ENCODE measurements at places on chromosomes 6 and 20.

GRCh38 chr6:157364705-157365104 lies 16.3 kb upstream of the ZDHHC14 start:
- DNase-seq = no peak

- no peak for DNase-seq
Observed at GRCh38 chr6:79031821-79032590, 46.0 kb downstream of the PHIP start.

DNA sequence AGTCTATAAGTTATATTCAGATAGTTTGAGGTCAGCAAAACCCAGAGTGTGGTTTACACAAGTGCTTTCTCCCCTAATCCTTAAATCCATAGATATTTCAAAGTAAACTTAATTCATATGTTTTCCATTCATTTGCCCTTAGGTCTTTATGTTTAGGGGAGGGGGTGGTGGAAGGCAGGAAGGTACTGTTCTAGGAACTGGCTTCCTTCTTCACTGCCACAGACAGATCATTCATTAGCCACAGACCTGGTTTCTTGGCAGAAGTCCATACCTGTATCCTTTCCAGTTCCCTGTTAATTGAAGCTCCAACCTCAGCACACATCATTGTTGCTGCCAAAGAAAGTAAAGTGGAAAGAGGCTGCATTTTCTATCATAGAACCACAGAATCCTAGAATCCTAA lies 123.0 kb downstream of the AIG1 start:
- no peak for DNase-seq

DNA sequence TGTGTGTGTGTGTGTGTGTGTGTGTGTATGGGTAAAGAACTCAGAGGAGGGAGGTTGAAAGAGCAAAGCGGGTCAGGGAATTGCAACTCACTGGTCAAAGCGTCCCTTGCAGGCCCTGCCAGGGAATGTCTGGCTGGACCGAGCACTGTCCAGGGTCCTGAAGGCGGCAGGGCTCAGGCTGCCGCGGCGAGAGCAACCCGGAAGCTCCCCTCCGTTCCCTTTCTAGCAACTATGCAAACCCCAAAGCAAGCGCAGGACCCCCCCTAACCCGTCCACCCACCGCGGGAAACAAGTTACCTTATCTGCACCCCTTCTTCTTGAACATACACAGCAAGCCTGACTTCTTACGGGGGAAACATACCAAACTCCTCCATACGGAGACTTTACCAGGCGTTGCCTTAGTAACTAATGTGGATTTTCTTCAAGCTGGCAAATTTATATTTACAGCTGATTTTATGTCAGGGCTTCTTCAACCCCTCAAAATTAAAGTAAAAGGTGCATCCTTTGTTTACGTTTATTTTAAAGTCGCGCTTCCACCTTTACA lies 538 bp upstream of the GRM1 start:
- DNase-seq = peak; percentile 19

GRCh38 chr6:47934023-47934422 lies 152.2 kb downstream of the OPN5 start:
- DNase-seq = no peak

DNA sequence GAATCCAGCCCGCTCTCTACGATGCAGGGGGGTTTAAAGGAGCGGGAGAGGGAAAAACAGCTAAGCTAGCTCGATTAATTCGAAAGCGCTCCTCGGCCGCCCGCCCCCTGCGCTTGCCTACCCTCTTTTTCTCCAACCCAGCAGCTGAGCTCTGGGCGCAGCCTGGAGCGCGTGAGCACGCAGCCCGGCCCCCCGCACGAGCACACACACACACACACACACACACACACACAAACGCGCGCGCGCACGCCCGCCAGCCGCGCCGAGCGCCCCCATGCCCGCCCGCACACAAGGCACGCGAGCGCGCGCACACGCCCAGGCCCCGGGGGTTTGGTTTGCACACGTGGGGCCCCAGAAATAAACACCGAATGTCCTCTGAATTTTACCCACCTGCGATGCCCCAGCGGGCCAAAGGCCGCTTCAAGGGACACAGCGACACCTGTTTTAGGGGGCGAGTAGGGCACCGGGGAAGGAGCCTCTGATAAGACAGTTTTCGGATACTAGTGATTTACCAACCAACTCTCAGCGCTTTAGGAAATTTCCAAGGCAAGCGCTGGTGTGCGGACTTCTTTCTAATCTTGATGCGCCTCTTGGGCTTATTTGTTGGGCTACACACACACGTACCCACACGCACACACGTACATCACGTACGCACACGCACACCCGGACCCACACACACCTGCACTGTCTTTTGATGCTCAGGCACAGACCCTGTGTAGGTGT lies 802 bp upstream of the NRN1 start:
- no peak for DNase-seq

- DNase-seq = no peak
Observed at GRCh38 chr6:116633685-116634084, 17.4 kb downstream of the RSPH4A start.

- DNase-seq = no peak
Observed at GRCh38 chr20:59647271-59647670, 42.9 kb downstream of the PHACTR3 start.

DNA sequence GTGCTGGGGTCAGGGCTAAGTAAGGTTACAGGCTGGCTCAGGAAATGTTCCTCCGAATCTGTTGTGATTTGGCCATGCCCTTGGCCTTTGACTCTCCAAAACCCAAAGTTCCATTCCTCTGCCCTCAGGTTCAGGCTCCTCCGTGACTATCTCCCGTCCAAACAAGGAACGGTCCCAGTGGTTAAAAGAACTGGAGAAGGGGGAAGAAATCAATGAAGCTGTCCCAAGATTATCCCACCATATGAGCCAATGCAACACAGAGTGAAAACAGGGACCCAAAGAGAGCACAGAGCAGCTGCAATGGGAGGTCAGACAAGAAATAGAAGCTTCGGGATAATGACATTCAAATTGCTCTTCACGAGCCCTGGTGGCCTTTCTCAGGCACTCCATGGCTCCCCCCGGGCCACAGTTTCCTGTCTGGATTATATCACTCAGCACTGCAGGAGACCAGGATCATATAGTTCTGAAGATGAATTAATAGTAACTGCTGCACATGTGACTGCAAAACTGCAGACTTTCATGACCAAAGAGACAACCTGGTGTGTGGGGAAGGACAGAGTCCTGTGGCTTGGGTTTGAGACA lies 211.3 kb downstream of the ZNF217 start:
- DNase-seq = no peak

DNA sequence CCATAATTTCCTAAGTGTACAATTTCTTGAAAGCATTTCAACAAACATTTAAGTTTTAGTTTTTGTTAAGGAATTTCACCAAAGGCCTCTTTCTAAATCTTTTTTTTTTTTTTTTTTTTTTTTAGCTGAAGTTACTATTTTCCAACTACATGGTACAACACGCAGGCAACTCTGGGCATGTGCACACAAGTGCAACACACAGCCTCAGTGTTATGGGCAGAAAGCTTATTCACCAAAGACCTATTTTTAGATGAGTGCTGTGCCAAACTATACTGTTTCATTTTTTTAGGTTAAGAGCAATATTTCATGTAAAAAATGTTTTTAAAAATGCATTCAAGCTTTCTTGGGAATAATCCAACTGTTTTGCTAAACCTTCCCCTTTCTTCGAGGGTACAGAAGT lies 42.0 kb upstream of the MAP3K4 start:
- DNase-seq = no peak

DNA sequence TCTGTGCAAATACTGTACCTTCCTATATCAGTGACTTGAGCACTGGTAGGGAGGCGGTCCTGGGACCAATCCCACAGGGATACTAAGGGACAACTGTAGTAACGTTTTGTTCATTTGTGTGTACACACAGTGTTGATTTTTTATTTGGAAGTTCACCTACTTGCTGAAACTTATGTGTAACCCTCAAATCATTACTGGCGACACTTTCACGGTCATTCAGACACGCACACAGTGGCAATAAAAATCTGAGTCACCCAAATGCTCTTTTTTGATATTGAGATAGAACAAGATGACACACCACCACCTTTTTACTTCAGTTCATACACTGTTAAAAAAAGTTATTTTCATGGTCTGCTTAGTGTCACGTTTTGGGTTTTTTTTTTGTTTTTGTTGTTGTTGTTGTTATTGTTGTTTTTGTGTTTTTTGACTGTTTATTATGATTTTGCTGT lies 79.8 kb downstream of the QKI start:
- DNase-seq = no peak

GRCh38 chr20:9352739-9353138 lies 161.7 kb upstream of the LAMP5 start:
- no peak for DNase-seq

GRCh38 chr6:117346142-117346930 lies 79.4 kb downstream of the ROS1 start:
- DNase-seq = no peak

- DNase-seq = no peak
Observed at GRCh38 chr6:113276601-113277000, 580.5 kb upstream of the MARCKS start.

DNA sequence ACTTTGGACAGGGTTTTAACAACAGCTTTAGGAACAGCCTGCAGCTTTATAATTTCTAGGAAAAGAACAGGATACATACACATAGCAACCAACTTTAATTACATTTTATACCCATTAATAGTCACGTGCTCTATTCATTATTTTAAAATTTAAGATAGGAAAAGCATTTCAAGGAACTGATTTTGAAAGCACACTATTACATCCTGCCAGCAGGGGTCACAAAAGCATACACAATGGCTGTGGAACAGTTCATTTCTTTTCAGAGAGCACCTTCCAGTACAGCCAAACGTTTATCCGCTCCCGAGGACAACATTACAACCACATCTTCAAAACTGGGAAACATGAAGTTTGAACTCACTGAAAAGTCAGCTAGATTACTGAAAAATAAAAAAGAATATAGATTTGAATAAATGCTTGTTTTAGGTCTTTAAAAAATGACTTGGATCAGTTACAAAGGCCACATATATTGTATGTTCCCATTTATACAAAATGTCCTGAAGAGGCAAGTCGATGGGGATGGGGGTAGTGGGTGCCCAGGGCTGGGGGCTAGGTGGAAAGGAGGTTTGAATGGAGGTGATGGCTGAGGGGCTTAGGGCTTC lies 104.6 kb upstream of the EXOC2 start:
- peak; percentile 17 for DNase-seq

DNA sequence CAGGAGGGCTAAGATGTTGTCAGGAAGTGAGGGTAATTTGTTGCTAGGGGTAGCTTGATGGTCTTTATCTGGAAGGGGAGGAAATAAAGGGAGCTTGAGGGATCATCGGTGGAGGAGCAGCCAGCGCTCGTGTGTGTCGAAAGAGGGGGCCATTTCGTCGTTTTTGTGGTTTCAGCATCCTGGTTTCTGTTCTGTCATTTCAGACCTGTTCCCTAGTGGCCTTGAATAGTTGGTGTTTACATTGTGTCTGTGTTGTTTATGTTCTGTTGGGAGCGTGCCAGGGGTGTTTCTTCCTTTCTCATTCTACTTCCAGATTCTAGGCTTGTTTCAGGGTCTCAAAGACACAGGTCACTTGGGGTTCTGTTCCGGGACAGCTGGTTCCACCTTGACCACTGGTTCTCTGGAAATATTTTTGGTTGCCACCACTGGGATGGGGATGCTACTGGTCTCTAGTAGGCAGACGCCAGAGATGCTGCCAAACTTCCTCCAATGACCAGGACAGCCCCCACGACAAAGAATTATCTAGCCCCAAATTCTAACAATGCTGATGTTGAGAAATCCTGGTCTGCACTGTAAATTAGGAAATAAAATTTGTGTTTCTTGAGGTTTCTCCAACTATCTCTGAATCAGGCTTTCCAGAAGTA lies 113.9 kb upstream of the NAA20 start:
- no peak for DNase-seq

DNA sequence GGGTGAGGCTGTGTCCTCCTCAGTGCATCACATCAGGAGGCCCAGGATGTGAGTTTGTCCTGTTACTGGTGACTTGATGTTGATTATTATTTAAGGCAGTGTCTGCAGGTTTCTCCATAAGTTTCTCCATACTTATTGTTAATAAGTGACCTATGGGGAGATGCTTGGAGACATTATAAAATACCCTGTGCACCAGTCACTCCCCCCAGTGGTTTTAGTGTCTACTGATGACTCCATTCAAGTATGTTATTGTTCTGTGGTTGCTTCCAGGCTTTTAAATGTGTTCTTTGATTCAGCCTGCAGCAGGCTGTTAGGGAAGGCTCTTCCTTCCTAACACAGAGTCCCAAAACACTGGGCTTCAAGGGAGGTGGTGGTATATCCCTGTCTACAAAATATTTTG lies 14.6 kb upstream of the CST3 start:
- DNase-seq = no peak

DNA sequence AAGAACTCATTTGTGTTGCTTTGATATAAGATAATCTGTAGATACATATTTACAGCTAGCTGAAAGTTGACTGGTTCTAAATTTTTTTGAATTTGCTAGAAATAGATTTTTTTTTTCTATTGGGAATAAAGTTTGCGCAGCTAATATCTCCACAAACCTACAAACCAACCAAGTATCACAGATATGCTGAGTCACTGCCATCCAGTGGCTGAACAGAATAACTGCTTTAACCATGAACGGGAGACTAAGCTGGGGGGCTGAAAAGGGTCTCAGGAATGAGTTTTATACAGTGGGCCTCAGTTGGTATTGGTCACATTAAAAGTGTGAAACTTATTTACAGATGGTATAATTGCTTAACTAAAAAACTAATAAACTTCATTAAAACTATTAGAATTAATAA lies 326.7 kb upstream of the CNR1 start:
- DNase-seq = no peak

DNA sequence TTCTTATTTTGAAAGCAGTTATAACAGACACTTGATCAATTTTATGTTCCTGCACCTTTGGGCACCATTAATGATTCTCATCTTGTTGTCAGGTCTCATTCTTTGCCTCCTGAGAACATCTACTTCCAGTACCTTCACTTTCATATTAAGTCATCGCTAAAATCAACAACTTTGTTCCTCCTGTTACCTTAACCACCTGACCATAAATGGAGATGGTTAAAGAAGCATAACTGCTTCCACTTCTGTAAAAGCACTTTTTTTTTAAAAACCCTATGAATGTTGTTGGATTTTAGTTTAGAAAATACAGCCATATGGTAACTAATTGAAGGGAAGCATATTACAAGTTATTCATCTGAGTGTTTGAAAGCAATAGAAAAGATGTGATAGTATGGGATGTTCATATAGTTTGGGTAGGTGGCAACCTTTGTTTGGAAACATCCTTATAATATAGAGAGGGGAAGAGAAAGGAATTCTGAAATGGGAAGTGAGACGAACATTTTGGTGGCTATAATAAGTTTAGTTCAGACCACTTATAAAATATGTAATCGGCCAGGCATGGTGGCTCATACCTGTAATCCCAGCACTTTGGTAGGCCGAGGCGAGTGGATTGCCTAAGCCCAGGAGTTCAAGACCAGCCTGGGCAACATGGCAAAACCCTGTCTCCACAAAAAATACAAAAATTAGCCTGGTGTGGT lies 53.9 kb downstream of the AFG1L start:
- no peak for DNase-seq

DNA sequence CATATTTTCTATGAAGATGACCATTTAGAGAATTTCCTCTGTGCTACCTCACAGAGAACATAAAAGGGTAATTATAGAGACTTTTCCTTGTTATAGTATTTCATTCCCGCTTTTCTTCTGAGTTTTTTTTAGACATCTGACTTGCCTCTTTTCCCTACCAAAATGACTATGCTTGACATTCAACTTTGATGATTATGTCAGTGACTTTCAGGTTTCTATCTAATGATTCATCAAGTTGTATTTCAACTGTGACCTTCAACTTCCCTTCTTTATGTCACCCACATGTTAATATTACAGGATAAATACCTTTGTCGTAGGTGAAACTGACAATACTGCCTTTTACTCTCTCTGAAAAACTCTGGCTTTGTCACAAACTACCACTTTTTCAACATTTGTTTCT lies 95.3 kb downstream of the MLIP start:
- DNase-seq = no peak
